T-helper 17 cell (primary cell): ENCODE measurements at places on chromosomes 5 and 9. TPM values are rescaled to one million over a fixed set of nuclear protein-coding genes. Genes with fewer than 3 reads are reported as not detected.

Gene C9orf153
- 0.92 TPM for total RNA-seq

Gene C5orf46
- total RNA-seq = not detected

Gene FREM1
- total RNA-seq = not detected

Gene SLCO6A1
- not detected for total RNA-seq

Gene RCL1
- 23.5 TPM for total RNA-seq

- no peak for DNase-seq
Measured at GRCh38 chr5:10761933-10762775, 1.1 kb upstream of the DAP start.

DNA sequence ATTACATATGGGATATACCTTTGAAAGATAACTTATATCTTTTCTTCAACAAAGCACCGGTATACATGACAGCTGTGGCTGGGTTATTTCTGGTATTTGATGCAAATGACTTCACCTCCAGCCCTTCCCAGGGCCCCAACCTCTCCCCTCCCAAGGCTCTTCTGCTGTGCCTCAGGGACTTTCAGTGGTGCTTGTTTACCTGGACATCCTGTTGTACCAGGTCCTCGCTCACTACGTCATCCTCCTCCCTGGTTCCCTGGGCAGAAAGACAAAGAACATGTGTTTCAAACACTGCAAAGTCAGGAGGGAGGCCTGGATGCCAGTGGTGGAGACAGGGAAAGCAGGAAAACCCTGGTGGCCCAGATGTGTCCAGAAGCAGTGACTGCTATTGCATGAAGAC, 23.4 kb downstream of the ANXA6 start:
- DNase-seq = no peak

DNA sequence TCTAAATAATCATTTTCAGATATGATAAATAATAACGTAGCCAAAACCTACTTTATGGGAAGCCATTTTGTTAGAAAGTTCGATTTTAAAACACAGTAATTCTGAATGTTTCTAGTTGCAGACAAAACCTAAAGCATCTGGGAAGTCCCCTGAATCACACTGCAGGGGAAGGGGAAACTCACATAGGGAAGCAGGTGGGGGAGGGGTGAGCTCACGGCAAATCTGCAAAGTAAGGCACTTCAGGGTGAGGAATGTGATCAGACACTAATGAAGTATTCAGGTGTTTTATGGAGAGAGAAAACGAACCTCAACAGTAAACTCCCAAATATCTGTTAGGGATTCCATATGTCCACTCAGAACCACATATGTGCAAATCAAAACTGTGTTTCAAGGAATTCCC, 70.7 kb downstream of the EPB41L4A start:
- no peak for DNase-seq

DNA sequence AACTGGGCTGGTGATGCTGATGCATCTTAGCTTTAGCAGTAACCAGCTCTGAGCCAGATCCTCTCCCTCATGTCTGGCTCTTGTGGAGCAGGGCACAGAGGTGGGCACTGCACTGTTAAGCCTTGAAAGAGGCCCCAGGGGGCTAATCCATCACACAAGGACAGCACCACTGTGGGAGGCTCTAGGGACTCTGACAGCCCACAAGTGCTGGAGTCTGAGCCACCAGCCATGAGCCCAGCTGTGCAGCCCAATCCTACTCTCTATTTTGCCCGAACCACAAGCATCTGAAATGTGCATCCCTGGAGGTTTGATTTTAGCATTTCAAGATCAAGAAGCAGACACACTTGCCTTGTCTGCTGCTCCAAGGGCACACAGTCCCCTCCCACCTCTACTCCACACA, 407.1 kb upstream of the TRPC7 start:
- DNase-seq = no peak

GRCh38 chr5:173835131-173835530, 53.0 kb upstream of the CPEB4 start:
- no peak for DNase-seq

DNA sequence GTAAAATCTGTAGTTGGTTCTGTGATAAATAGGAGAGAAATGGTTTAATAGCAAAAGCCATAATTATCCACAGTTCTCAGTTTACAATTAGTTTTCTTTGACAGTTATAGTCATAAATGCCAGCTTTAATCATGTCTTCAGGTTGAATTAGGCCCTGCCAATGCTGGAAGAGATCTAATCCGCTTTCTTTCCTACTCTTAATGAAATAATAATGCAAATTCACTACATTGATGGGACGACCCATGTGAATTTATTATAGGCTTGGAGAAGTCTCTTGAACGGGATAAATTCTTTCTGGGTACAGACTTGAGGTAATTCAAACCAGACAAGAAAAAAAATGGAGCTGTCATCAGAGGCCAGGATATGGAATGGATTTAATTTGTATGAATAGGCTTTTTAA, 950.4 kb downstream of the EFNA5 start:
- no peak for DNase-seq
